NCI-H2029 (cell line): ENCODE measurements at places on chromosomes 2 and 18.

DNA sequence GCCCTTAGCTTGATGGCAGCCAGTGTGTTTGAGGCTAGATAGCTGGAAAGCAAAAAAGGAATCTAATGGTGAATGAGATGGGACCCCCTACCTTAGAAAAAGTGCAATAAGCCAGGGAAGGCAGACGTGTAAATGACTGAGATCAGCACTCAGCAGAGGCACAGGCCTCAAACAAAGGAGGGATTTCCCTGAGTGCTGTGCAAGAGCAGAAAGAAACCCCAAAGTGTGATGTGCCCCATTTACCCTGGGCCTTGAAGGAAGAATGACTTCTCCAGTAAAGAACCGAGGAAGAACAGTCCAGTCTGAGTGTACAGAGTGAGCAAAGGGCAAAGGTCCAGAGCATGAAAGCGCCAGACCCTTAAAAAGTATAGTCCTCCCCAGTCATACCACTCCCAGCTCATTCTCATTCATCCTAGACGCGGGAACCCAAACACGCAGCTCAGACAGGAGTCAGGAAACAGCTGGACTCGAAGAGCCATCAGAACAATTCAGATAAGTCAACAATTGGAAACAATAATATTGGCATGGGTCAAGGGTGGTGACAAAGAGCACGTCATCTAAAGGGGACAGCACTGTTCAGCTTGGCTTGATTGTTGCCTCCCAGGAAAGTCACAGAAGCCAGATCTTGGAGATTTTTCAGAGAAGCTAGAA is 121.7 kb downstream of the INO80D start:
- DNase-seq = peak; percentile 21

DNA sequence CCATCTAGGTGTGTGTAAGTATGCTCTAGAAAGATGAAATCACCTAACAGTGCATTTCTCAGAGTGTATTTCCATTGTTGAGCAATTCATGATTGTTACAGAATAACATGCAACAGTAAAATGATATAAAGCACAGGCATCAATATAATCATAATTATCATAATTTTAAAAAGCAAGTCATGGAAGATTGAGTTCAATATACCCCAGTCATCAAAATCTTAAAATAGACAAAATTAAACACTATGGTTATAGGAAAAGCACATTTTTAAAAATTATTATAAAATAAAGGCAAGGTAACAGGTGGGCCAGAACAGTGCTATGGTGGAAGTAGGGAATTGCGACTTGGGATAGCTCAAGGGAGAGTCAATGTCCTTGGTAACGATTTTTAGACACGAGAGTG is 555.4 kb upstream of the VRK2 start:
- DNase-seq = no peak

DNA sequence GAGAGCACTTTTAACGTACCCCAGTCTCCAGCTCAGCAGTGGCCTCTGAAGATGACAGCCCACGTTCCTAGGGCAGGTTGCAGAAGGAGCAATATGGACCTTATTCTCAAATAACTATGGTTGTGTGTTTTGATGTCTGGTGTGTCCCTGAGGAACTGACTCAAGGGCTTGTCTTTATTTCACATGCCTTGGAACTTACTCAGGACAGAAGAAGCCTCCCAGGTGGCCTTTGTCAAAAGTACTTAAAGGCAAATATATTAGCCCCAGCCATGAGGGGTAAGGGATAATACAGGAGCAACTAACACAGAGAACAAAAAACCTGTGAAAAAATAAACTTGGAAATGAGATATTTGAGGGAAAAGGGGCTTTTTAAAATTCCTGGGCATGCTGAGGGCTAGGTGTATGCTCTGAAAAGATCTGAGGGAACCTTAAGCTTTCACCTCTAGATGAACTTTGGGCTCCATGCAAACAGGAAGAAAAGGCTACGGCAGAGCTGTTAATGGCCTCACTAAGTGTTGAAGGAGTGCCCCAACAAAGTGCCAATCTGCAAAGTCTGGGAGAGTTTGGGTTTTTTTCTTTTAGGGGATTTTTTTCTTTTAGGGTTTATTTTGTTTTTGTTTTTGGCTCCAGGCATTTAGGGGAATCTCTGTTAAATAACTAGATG is 40.3 kb downstream of the SRBD1 start:
- no peak for DNase-seq

DNA sequence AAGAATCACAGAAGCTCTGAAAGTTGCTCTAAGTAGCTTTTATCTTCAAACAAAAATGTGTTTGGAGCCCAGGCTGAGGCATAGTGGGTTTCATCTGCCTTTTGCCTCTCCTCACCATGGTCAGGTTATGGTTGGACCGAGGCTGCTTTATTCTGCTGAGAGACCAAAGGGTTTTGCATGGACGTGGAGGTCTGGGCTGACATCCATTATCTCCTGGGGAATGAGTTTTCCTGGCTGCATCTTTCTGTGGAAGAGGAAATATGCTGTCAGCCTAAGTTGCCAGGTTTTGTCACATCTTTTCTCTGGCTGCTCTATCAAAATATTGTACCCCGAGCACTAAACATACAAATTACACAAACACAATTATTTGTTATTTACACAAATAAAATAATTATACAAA is 223.2 kb downstream of the LDLRAD4 start:
- DNase-seq = no peak

- no peak for DNase-seq
Measured at GRCh38 chr2:57448816-57449215, 597.8 kb upstream of the VRK2 start.

DNA sequence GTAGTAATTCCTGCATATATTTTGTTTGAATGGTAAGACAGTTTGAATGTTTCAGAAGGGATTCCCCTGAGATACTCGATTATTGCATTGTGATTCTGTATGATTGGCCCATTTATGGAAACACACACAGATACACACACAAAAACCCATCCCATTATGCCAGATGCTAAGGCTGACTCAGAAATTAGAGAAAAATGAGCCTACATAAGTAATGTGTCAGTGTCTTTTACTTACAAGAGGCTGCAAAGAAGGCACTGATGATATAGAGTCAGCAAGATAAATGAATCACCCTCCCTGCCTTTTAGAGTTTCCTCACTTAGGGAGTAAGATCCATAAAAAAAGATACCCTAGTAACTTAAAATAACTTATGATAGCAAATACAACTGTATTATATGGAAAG is 1481.1 kb upstream of the ACVR2A start:
- DNase-seq = no peak
